AG09309 (cell line): ENCODE measurements at places on chromosomes 1 and 21.

GRCh38 chr21:44497703-44498126 is 42.3 kb downstream of the KRTAP10-1 start:
- no peak for DNase-seq

GRCh38 chr21:28910280-28910887 is 82.3 kb downstream of the LTN1 start:
- no peak for DNase-seq

DNA sequence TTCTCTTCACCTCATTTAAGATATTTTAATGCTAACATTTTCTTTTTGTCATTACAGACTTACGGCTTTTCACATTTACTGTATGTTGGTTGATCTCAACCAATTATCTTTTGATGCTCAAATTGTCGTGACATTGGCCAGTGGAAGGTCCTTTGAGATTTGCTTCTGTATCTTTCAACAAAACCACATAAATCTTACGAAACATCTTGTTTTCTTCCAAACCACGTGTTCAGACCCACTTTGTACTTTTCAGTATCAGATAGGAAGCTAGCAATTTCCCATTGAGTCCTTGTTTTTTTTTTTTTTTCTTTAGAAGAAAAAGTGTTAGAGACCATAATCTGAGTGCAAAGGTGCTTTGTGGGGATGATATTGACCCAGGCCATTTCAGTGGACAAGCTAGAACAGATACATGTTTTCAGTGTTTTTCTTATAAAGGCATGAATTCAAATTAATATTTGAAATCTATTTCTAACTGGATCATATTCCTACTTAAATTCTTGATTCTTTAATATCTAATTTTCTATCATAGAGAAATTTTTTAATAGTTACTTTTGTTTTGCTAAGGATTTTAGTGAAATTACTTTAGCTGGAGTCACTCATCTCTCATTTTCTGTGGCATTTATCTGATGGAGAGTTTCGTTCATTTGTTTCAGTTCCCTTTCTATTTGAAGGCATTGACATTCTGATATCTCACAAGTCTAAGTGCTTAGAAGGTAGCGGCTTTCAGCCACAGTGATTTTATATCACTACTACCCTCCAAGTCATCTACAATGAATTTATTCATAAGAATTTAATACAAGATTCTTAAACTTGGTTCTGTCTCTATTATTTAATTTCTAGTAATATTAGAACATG is 26.7 kb downstream of the ATG4C start:
- DNase-seq: no peak

DNA sequence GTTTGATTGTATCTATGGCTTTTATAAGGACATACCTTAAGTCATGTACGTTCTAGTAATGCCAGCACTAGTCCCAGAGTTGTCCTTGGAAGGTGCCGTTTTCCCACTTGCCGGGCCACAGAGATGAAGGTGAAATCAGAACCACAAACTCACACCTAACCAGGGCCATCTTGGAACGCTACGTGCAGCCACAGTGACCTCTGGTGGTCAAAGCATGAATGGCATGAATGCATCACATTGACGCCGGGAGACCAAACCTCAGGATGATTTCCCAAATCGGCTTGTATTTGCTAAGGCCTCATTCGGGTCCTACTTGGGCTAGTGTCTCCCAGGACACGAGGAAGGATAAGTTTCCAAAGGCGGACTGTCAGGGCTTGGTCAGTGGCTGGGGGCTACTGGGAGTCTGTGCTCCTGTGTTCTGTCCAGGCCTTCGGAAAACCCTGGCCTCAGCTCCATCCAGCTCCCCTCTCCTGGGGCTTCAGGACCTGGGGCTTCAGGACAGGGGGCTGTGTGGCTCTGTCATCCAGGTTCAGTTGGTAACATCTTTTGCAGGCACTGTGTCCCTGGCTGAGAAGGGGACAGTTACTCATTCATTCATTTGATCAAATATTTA is 260.5 kb downstream of the PRDM2 start:
- DNase-seq: no peak

GRCh38 chr1:206709772-206710459 is 25.2 kb downstream of the MAPKAPK2 start:
- no peak for DNase-seq

DNA sequence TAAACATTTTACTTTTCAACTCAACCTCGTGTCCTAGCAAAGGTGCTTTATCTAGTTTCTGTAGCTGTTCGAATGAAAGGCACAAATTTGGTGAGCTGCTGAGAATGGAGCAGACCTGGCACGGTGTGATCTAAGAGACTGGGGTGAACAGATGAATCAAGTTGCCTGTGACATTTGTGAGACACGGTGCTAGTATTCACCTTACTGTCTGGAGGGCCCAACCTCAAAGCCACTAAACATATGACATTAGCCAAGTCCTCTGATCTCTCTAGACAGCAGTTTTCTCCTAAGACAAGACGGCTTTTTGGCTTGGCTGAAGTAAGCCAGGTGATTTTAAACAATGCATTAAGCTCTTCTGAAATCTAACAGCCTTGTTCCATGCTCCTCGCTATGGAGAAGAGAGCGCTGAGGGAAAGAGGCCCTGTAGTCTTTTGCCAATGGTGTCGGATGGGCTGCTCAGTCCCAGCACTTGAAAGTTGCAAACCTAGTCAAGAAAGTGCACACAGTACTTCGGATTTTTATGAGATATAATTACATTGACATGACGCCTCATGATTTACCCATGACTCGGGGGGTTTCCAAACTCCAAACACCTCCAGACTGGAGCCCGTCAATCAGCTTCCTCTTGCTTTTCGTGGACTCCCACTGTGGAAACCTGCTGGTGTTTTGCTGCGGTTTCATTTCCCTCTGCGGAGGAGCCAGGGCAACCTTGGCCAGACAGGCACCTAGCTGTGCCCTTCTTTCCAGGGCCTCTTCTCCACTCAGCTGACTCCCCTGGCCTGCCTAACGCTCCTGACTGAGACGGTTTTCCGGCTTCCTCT is 794 bp upstream of the TOR3A start:
- DNase-seq: no peak

DNA sequence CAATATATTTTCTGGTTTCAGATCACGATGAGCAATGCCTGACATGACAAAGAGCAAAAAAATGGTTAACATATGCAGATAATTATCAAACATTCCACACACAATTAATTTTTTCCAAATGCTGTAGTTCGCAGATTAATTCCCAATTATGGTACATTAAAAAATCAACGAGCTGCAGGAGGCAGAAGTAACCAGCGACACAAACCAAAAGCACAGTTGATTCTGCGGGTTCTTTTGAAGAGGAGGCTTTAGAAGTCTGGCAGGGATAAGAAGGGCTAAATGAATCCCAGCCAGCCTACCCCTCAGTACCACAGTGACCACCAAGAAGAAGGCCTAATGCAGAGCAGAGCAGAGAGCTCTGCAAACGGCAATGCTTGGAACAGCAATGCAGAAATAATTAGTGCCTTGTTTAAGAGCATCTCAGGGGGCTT is 17.0 kb upstream of the KNCN start:
- no peak for DNase-seq

DNA sequence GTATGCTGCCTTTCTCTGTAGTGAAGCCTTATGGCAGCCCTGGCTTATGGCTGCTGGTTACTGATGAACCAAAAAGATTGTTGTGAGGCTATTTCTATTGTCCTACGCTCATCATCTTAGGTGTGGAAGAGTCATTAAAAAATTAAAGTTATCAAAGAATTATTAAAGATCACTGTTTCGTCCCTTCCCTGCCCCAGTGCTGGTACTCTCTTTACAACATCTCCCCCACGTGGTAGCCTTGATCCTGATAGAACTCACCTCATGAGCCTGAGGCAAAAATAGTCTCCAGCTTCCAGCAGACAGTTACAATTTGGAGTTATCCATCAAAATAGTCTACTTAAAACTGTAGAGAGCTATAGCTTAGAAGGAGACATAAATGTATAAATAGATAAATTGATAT is 201.5 kb downstream of the S1PR1 start:
- DNase-seq: no peak

DNA sequence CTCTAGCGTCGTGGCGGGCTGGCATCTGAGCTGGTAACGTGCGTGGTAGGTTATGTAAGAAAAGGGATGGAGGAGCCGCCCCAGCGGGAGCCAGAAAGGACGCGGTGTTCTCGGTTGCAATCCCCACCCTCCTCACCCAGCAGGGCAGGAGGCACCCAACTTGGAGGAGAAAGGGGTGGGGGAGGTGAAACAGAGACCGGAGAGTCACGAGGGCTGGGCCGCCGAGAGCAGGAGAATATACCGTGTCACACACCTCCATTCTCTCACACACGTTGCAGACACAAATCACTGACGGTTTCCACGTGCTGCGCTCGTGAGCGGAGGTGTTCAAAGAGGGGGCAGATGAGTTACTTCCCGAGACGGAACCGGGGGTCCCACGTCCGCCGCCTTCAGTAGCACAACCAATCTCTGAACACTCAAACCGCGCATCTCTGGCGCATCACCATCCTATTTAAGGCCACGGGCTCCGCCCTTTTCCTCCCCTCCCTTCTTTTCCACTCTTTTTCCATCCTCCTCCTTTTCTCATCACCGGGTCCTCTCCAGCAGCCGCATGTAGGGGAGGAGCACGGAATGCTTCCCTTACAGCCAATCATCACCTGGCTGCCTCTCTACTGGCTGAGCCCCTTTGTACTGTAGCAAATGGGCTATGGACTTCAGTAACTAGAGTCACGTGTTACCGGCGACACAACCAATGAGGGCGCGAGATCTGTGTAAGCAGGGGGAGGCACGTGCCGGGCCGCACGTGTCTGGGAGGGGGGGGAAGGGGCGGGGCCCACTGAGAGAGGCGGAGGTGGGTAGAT is at the start of gene CIART:
CIART (plus strand) TSS at position 797 of the 800 bp plus-strand sequence. CDS start 714 bp downstream, outside the sequence.
- DNase-seq: peak; percentile 99

GRCh38 chr1:159000625-159001024 is 9.1 kb upstream of the IFI16 start:
- peak; percentile 80 for DNase-seq

- DNase-seq: no peak
Measured at GRCh38 chr1:156195853-156196252, 1.9 kb downstream of the SLC25A44 start.

- DNase-seq: no peak
Measured at GRCh38 chr1:17706445-17706844, 48.7 kb upstream of the ACTL8 start.

DNA sequence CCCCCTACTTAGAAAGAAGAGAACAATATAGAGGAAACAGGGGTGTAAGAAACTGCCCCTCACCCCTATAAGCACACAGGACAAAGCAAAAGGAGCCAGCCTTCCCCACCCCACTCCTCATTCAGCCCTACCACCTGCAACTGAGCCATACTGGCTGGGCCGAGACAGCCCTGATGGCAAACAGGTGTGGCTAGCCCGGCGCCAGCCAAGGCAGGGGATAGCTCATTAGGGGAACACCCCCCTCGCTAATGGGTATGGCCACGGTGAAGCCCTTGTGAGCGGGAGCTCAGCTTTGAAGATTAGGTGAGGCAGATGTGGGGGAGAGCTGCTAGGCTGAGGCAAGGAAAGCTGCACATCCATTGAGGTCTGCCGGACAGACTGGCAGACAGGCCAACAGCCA is 65.5 kb downstream of the ERI3 start:
- no peak for DNase-seq

- DNase-seq: no peak
Measured at GRCh38 chr1:16072616-16073484, 601 bp downstream of the FAM131C start.

DNA sequence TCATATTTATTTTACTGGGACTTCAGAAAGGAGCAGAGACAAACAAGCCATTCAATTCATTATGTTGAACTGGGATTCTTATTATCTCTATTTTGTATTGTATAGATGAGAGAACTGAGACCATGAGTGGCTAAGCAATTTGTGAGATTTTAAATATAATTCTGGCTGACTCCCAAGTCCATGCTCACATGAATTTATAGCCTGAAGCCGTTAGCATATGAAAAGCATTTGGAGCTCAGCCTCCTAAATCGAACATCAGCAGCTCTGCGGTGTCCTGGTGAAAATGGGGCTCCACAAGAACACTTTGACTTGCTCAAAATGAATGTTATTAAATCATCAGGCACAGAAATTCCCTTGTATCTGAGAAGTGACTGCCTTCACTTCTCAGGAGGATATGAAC is 96.8 kb upstream of the DPT start:
- no peak for DNase-seq

DNA sequence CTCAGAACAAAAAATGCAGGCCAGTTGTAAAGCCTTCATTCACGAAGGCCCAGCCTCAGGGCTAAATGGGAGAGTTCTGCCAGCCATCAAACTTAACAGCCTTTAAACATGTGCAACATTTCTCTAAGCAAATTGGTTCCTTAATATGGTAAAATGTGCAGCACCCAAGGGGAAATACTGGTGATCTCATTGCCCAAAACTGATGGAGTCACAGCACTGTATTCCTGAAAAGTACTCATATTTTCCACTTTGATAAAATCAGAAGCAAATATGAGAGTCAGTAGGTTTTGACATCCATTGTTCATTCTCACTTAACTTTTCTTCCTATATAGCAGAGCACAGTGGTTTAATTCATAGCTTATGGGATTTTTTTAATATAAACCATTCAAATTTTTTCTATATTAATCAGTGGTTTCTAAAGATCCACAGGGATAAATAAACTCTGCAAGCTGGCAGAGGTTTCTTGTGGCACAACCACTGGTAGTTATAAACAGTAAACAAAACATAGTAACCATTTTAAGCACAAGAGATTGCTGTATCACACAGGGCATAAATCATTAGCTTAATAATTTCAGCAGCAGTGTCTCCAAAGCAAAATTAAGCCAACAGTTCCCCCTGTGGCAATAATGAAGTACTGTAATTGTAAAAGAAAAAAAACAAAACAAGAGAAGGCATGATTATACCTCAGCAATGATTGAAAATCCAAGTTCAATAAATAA is 106.9 kb upstream of the LYPLAL1 start:
- DNase-seq: peak; percentile 46

- no peak for DNase-seq
Measured at GRCh38 chr1:226401355-226402303, 6.3 kb downstream of the PARP1 start.

DNA sequence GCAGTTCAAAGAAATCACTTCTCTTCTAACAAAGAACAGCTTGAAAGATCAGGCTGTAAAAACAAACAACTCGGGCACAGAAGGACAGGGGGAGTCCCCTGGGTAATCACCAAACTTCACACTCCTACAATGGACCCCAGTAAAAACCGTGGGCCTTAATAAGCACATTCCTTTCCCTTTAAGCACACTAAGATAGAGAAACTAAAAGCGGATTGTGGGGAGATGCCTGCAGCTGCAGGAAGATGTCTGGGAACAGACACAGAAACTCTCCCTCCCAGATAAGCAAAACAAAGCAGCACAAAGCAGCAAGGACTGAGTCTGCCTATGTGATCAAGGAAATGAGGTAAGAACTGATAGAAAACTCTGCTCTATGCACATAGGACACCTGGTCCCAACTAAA is 37.6 kb upstream of the CTBS start:
- DNase-seq: no peak

GRCh38 chr1:1085171-1085841 is 11.2 kb upstream of the RNF223 start:
- no peak for DNase-seq
